ENCODE measurements at places on chromosomes 11 and 22.

- DNase-seq: peak; percentile 18
Observed at GRCh38 chr11:86592659-86593451, 79.6 kb downstream of the ME3 start.

- DNase-seq: no peak
Observed at GRCh38 chr22:46064228-46064965, 85.9 kb upstream of the PPARA start.

DNA sequence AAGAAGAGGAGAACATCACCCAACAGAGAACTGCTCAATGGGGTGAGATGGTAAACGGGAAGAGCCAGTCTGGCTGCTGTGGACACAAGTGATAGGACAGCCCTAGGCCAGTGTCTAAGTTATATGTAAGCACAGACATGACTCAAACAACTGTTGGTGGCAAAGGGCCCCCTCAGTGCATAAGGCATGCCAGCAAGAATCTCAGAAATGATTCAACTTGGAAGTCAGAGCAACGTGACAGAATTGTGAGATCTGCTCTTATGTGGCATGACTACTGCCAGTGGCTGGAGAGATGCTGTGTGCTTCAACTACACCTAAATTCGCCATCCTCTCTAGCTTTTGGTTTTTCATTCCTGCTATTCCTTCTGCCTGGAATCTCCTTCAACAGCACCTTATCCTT is 7.4 kb downstream of the SLN start:
- DNase-seq: no peak

DNA sequence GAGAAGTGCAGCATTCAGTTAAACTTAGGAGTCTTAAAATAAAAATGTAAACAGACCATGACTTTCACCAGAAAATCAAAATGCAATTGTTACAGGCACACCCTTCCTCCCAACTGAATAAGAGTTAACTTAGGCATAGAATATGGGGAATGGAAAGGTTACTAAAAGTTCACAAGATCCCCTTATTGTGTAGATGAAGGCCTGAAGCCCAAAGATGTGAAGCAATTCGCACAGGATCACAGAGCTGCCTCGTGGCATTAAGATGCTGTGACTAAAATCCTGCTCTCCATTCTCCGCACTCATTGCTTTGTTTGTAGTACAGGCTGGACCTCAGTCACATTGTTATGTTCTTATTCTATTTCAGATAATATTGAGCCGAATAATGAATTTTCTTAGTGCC is 4.0 kb downstream of the MS4A5 start:
- no peak for DNase-seq

GRCh38 chr11:30016588-30017363 is at the start of gene KCNA4:
Gene KCNA4, minus strand, starts transcription at chr11:30017030. Its CDS starts 4,352 bp downstream, at chr11:30012678.
- DNase-seq: no peak

- DNase-seq: no peak
Observed at GRCh38 chr11:45725776-45726492, 60.5 kb upstream of the CHST1 start.

DNA sequence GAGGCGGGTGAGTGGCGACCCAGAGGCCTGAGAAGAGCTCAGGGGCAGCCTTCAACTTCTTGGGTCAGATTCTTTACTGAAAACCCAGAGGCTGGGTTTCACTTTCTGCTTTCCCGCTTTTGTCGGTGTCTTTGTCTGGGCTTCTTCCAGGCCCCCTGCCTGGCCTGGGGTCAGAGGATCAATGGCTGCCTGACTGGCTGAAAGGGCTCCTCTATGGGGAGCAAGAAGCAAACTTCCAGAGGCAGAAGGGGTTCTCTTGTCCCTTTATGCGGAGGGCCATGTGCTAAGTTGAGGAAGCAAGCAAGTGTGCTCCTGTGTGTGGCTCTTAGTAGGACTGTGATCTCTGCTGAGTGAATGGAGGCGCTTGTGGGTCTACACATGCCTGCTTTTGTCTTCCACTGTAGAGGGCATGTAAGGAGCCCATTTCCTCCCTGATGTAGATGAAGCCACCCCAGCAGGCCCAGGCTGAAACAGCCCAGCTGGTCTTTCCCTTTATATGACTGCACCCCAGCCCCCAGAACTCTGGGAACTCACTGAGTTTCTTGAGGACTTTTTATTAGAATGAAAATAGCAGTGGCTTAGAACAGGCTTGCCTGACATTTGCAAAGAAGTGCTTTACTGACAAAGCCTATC is 1.0 kb upstream of the PKNOX2 start:
- no peak for DNase-seq

DNA sequence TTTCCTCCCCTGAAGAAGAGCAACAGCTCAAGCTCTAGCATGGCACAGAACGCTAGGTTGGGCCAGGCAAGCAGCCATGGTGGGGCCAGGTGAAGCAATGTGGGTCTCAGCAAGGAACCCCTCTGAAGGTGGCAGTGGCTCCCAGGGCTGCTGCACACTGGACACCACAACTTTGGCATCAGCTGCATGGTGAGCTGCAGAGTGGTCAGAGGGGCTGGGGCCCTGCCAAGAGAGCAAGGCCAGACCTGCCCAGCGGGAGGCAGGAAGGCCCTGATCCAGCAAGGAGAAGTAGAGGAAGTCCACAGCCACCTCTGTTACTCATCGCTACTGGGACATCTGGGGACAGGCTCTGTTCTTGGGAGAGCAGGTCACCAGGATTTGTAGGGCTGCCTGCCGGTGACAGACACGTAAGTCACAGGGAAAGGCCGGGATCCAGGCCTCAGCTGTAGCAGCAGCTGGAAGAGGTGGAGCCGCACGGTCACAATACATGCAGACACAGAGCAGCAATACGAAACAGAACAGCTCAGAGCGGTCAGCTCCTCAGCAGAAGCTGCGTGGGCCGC is 12.4 kb downstream of the CYB561A3 start:
- no peak for DNase-seq

- DNase-seq: no peak
Observed at GRCh38 chr11:128415539-128415938, 171.8 kb downstream of the ETS1 start.

GRCh38 chr11:122743949-122744348 is 88.4 kb downstream of the UBASH3B start:
- DNase-seq: no peak

DNA sequence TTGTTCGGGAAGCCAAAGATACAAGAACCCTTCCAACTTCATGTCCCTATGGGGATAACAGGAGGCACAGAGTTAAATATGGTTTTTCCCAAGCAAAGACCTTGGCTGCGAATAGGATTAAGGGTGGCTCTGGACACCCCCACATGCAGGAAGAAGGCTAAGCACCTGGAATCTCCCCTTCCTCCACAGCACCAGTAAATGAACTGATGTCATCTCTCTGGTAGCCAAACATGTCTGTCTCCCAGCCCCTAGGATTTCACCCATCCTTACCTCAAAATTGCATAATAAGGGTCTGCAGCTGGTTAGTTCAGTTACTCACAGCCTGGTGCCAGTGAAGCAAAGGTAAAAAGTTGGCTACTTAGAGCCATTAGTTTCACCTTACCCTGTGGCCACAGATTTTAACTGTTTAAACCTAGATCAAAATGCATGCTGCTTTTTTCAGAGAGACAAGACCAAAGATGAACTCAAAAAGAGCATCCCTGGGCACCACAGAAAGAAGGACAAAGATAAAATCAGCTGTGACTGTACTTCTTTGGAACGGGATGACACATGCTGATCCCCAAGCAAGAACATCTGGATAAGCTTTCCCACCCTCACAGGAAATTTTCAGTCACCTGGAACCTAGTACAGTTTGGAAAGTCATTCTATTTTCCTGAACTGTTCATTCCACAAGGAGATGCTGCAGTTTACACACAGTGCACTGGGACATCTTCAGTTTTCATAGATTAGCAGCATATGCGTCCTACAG is 77.2 kb upstream of the AKIP1 start:
- no peak for DNase-seq

GRCh38 chr11:111413849-111414248 is 34.8 kb upstream of the POU2AF1 start:
- DNase-seq: no peak

- no peak for DNase-seq
Observed at GRCh38 chr11:109783840-109784239, 309.4 kb upstream of the ZC3H12C start.

DNA sequence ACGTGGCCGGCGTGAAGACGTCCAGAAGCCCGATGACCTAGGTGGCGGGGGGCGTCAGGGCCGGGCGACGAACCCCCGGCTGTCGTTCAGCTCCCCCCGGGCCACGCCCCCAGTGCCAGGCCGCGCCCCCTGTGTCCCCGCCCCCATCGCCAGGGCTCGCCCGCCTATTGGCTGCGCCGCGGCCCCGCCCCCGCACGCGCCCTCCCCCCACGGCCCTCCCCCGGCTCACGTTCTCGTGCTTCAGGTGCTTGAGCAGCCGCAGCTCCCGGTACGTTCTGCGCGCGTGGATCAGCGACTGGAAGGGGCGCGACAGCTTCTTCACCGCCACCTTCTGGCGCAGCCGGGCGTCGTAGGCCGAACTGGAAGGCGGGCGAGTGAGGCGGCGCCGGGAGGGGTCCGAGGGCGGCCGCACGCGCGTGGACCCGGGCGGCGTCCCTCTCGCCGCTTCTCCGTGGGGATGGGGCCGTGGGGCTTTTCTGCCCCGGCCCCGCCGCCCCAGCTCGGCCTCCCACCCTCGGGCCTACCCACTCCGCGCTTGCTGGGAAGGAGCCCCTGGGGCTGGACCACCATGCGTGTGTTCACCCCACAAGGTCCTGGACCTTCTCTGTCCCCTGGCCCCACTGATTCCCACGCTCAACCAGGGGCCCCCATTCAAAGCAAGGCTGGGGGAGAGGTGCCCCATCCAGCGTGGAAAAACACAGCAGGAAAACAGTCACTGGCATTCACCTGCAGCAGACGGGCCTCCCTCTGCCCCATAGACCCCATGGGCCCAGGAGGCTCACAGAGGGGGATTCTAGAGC is 2.4 kb downstream of the MAPK11 start:
- no peak for DNase-seq

- no peak for DNase-seq
Observed at GRCh38 chr11:109808569-109808968, 284.6 kb upstream of the ZC3H12C start.
